ENCODE measurements at places on chromosomes 6 and 20. TPM values are rescaled to one million over a fixed set of nuclear protein-coding genes. Genes with fewer than 3 reads are reported as not detected.

- no peaks in the 10 kb centered on the region for H3K36me3 ChIP-seq
- no peak for DNase-seq
- no peak overlapping the region for H3K27ac ChIP-seq
- peaks cover 8% of the 10 kb centered on the region for H3K27me3 ChIP-seq
- H3K4me3 ChIP-seq: no peak overlapping the region
These were observed 2.9 kb downstream of the C6orf141 start for GRCh38 chr6:49553384-49553783.

GRCh38 chr6:132388291-132388690 lies 13.0 kb downstream of the MOXD1 start:
- DNase-seq: no peak
- H3K27me3 ChIP-seq: no peaks in the 10 kb centered on the region
- no peaks in the 10 kb centered on the region for H3K4me1 ChIP-seq

LZTS3 gene
- 25.9 TPM for total RNA-seq

DNA sequence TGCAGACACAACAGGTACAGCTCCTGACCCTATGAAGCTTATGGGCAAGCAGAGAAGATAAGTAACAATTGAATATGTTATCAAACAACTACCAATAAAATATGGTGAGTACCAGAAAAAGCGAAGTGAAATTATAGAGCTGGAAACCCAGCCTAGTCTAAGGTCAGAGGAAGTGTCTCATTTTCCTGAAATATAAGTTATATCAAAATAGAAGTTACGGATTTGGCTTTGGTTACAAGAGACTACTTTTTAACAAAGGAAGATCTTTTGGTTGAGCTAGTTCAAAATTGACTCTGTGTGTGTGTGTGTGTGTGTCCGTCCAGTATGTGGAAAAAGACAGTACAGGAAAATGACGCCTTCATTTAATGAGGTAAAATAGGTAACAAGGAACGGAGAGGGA lies 8.9 kb downstream of the STX11 start:
- DNase-seq: no peak
- peaks cover 35% of the 10 kb centered on the region for H3K4me1 ChIP-seq
- no peaks in the 10 kb centered on the region for H3K36me3 ChIP-seq
- H3K4me3 ChIP-seq: no peak overlapping the region
- H3K27ac ChIP-seq: no peak overlapping the region

DNA sequence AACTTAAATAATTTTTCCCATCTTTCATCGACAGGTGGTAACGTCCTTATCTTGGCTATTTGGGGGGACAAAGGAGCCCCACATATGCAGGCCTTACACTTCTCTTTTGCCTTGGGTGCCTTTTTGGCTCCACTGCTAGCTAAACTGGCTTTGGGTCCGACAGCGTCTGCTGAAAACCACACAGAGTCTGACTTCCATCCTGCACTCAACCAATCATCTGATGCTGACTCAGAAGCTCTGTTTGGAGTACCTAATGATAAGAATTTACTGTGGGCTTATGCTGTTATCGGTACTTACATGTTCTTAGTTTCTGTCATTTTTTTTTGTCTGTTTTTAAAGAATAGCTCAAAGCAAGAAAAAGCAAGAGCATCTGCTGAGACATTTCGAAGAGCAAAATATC lies 178.5 kb downstream of the SLC16A10 start:
- peaks cover under 1% of the 10 kb centered on the region for H3K4me1 ChIP-seq
- H3K4me3 ChIP-seq: no peak overlapping the region
- peak overlapping the region; percentile 12 for H3K27ac ChIP-seq
